Caki2 (cell line): ENCODE measurements at places on chromosomes 2 and 18. TPM values are rescaled to one million over a fixed set of nuclear protein-coding genes. Genes with fewer than 3 reads are reported as not detected.

CXCR1 gene
- total RNA-seq = not detected in 2 replicates

AGXT gene
- total RNA-seq = not detected in 2 replicates

HOXD9 gene
- total RNA-seq = 9.5 and 13.4 TPM in 2 replicates

DNA sequence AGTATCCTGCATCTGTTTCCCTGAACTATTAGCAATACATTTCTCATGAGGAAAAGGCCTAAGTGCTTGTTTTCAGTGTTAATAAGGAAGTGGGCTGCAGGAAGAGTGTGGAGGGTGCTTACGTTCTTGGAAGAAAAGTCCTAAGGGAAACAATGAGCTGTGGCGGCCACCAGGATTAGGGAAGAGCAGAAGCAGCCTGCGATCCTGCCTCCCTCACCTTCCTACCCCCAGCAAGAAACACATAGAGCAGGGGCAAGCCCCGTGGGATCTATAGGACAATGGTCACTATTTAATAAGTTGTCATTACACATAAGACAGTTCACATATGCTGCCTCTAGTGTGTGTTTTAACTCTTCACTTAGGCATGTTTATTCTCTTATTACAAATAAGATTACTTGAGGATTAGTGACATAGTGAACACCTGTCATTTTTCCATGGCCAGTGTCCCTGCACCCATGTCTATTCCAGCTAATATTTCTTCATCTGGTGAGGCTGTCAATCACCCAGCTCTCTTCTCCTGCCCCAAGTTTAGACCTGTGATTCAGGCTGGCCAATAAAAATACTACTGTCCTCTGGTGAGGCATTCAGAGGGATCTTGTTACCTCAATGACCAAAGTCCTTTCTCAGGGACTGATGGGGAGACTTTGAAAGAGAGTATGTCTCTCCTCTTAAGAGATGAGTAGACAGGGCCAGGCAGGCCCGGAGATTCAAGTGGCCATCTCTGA lies 510.9 kb upstream of the CELF4 start:
- no peak for DNase-seq

DNA sequence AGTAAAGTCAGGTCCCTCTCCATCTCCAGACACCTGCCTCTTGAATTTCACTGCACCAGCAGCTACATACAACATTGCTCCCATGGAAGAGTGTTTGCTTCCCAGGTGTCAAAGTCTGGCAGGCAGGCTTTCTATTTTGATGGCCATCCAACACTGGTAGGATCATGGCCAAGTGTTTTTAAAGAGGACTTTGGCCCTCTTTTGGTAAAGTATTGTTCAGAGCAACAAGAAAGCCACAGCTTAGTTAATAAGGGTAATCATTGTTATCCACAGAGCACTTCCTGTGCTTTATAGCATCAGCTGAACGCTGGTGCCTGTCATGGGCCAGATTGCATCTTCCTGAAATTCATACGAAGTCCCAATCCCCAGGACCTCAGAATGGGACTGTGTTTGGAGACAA lies 133.2 kb downstream of the NCK2 start:
- no peak for DNase-seq

- no peak for DNase-seq
These were observed 329.9 kb downstream of the DLGAP1 start for GRCh38 chr18:4125224-4125623.

DNA sequence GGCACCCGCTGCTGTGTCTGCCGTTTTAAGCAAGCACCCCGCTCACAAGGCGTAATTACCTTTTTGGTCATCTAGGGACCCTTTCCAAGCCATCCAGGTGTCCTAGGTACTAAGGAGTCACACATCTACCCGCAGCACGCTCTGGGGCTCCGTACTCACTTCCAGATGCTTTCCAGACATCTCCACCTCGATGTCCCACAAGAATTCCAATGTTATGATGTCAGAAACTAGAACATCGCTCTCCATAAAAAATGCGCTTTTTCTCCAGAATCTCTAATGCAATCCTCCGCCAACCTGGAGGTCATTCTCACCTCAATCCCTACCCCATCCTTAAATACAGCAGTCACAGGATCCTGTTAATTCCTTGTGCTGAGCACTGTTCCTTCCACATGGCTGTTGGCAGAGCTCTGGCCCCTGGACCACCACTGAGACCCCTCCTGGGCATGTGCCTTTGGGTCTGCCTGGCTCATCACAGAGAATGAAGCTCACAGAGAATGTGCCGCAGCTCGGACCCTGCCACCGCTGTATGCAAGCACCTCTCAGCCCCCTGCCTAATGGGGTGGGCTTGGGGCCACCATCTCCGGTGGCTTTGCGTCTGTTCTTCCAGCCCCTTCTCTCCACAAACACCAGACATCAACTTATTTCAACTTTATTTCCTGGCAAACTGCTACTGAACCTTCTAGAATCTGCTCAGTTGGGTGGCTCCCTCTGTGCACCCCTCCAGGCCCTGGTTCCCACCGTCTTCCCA lies 4.6 kb upstream of the PXDN start:
- no peak for DNase-seq

DNA sequence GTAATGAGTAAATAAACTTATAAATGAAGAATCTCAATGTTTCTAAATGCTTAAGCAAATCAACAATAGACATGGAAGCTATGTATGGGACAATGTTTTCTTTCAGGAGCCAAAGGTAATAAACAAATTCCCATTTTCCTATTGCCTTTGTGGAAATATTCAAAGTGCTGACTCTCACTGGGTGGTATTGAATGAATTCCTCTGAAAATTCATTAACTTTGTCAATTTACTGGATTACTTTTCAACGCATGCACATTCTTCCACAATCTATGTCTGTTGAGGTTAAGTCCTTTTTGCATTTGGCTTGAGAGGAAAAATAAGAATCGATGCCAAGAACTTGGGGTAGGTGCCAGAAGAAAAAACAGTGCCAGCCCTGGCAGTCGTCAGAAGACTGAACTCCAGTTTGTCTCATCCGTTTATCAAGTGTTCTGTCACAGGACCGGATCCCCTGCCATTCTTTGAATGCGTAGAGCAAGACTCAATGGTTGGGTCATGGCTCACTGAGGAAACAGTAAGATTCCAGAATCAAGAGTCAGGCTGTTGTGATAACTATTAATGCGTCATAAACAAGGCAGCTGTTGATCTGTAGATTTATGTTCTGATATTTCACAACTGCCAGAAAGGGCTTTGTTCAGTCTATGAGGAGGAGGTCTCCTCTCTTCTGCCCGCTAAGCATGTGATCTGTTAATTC lies 133.3 kb downstream of the GFPT1 start:
- DNase-seq = no peak

DNA sequence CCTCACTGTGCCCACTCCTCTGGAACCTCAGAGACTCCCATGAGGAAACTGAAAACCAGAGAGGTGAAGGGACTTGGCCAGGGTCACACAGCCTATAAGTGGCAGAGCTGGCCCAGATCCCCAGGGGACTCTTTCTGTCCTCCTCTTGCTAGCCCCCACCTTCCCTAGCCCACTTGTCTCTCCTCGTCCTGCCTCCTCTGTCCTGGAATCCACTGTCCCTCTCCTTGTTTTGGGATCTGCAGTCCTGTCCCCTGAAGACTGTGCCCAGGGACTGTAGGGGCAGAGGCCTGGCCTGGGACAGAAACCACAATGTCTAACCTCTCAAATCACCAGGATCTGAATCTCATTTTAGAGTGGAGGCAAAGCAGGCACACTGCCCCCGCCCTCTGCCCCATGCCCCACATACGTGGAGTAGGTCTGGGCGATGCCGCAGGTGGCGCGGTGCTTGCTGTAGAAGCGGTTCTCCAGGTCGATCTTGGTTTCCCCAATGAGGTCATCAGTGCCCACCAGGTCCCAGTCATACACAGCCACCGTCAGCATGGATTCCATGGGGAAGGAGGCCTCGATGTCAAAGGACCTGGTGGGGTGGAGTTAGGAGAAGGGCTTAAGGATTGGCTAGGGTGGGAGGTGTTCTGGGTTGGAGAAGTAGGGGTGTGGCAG lies 12.5 kb downstream of the OTOF start:
- no peak for DNase-seq

- DNase-seq = no peak
These were observed 46.2 kb upstream of the ARHGAP28 start for GRCh38 chr18:6683112-6683876.

DNA sequence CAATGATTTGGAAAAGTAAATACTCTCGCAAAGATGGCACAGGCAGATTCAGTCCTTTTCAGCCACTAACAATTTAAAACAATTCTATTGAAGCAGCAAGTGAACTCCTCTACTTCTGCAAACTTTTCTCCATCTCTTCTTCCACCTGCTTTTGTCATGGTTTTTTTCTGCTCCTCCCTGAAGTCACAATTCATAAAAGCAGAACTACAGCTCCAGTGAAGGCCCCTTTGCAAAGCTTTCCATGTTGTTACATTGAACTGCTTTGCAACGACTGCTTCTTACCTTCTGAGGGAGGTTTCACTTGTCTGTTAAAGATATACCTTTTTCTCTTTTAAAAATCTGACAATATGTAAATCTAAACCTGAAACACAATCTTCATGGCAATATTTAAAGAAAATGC lies 3.7 kb upstream of the SERTAD2 start:
- no peak for DNase-seq

DNA sequence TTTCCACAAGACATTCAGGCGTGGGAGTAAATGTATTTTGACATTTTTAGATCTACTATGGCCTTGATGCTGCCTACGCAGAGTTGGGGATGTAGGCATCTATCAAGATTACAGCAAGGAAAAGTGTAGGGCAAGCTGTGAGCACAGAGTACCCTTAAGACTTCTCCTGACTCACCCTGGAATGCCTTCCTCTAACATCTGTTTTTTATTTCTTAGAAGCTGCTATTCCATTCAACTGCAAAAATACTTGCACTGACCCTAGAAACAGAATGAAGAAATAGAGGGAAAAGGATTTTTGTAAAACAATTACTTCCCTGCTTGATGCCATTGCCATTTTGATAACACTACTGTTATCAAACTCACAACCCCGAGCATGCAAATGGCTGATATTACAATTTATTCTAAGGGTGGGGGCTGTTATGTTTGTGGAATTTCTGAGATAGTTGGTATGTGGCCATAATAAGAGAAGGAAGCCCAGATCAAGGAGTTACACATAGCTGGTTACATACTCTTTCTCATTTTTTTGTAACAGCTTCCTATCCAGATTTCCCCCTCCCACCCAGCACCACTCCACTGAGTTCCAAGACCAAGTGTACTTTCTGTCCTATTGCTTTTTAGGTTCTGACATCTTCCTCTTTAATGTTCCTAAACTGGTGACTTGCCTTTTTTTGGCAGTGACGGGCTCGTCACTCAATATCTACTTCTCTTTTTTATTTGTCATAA lies 6.0 kb upstream of the ROCK1 start:
- no peak for DNase-seq

- DNase-seq = no peak
These were observed 16.7 kb downstream of the ARHGEF4 start for GRCh38 chr2:130853391-130853790.

DNA sequence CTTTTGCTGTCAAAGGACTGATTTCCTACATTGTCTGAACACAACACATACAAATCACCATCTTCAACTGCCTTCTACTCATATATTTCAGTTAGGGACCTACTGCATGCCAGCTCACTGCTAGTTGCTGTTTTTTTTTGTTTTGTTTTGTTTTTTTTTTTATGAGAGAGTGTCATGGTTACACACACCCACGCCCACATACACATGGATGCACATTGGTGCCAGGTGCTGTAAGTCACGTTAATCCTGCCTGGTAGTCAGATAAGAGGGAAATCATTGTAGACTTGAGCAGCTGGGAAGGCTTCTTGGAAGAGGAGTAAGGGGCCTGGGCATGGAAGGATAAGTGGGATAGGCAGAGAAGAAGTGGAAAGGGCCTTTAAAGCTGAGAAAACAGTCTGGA lies 209.9 kb downstream of the TDRD15 start:
- peak; percentile 14 for DNase-seq

GRCh38 chr18:35711227-35711626 lies 129.7 kb downstream of the GALNT1 start:
- DNase-seq = no peak

DNA sequence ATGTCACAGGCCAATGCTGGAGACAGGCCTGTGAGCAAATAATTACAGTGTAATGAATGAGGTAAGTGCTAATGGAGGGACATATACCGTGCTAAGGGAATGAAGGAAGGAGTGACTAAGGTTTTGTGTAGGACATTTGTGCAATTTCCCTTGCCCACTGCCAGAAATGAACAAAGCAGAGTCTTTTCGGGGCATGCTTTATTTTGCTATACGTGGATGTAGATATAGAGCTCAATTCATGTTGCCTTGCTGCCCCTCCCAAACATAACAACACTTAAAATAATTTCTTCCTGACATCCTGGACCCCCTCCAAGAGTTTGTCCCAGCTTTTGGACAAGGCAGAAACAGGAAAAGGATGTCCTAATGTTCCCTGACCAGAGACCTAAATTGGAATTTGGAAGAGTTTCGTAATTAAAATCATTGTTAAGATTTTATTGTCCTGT lies 23.7 kb upstream of the CD28 start:
- no peak for DNase-seq

- peak; percentile 46 for DNase-seq
These were observed 24.9 kb upstream of the YWHAQ start for GRCh38 chr2:9655441-9656269.

DNA sequence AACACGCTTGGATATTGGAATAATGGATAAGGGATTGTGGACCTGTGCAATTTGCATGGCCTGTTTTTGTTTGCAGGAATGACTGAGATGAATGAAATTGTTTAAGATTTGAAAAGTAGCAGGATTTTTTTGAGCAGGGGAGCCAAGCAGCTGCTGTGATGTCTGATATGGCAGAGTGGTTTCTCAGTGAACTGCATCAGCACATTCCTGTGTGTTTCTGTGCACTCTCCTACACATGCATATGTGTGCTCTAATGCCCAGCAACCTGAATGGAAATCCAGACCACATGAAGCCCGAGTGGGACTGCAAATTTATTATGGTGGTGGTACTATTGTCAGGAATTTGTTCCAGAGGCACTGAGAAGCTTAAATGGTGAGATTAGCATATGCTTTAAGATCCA lies 161.7 kb downstream of the PARD3B start:
- DNase-seq = peak; percentile 24

DNA sequence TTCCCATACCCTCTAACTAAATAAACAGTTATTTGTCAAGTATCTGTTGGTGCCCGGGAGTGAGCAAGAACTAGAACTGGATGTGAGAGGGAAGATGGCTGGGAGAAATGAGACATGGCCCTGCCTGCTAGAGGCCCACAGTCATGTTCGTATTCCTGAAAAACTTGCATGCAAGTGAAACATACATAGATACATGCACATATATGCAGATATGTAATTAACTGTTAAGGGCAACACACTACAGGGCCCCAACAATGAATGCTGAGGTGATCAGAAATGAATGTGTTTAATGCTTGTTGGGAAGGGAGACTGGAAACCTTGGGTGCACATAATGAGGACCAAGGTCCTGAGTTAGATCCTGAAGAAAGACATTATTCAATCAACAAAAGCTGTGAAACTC lies 49.8 kb downstream of the ADD2 start:
- no peak for DNase-seq

- DNase-seq = no peak
These were observed 98.7 kb downstream of the MMADHC start for GRCh38 chr2:149488706-149489440.

GRCh38 chr2:27509326-27509725 lies 12.7 kb downstream of the GCKR start:
- DNase-seq = peak; percentile 52
